ENCODE measurements at places on chromosomes 13 and 19. TPM values are rescaled to one million over a fixed set of nuclear protein-coding genes. Genes with fewer than 3 reads are reported as not detected.

DNA sequence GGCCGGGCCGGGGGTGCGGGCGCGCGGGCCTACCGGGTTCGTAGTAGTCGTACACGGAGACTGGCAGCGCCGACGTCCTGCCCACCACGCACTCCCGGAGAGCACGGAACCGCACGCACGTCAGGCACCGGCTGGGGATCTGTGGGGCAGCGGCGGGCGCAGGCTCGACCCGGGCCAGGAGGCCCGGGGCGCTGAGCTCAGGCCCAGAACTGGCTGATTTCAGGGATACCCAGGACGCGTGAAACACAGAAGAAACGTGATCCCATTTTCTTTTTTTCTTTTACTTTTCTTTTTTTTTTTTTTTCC, 9.0 kb downstream of the F2RL3 start:
- H3K36me3 ChIP-seq, result no peaks in the 10 kb centered on the region
- no peak for DNase-seq
- H3K27ac ChIP-seq, result peak overlapping the region; percentile 55
- peak overlapping the region; percentile 21 for H3K4me3 ChIP-seq
- no peaks in the 10 kb centered on the region for H3K27me3 ChIP-seq

- no peak overlapping the region for H3K4me3 ChIP-seq
- no peaks in the 10 kb centered on the region for H3K27me3 ChIP-seq
- H3K36me3 ChIP-seq, result no peaks in the 10 kb centered on the region
- H3K27ac ChIP-seq, result no peak overlapping the region
- peaks cover 12% of the 10 kb centered on the region for H3K4me1 ChIP-seq
Measured at GRCh38 chr19:50718255-50719118, 1.1 kb downstream of the SHANK1 start.

DNA sequence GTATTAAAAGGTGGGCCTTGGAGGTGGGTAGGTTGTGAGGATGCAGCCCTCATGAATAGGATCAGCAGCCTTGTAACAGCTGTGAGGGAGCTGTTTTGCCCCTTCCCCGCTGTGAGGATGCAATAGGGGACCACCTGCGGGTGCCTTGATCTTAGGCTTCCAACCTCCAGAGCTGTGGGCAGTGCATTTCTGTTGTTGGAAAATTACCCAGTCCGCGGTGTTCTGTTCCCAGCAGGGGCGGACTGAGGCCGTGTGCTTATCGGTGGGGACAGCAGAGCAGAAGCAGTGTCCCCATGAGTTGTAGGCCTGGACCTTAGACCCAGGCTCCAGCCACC, 54.8 kb upstream of the TEX29 start:
- H3K36me3 ChIP-seq, result no peaks in the 10 kb centered on the region
- no peak for DNase-seq
- H3K4me3 ChIP-seq, result no peak overlapping the region

GRCh38 chr19:20186174-20186573, 19.2 kb downstream of the ZNF486 start:
- H3K36me3 ChIP-seq, result peaks cover 4% of the 10 kb centered on the region
- DNase-seq, result no peak
- no peak overlapping the region for H3K27ac ChIP-seq
- no peaks in the 10 kb centered on the region for H3K27me3 ChIP-seq
- H3K4me3 ChIP-seq, result no peak overlapping the region
- no peaks in the 10 kb centered on the region for H3K4me1 ChIP-seq

GRCh38 chr13:34078334-34078999, 260.5 kb downstream of the RFC3 start:
- H3K4me3 ChIP-seq, result no peak overlapping the region
- H3K27me3 ChIP-seq, result no peaks in the 10 kb centered on the region
- H3K36me3 ChIP-seq, result no peaks in the 10 kb centered on the region

ICAM1 gene
- total RNA-seq, result 7.3 TPM

PSG2 gene
- not detected for total RNA-seq

P2RY11 gene
- total RNA-seq, result 2.9 TPM
